ENCODE measurements at places on chromosomes 5 and 9. TPM values are rescaled to one million over a fixed set of nuclear protein-coding genes. Genes with fewer than 3 reads are reported as not detected.
A peak's percentile ranks its signal among the peaks of the same experiment; 100 is the strongest.

DNA sequence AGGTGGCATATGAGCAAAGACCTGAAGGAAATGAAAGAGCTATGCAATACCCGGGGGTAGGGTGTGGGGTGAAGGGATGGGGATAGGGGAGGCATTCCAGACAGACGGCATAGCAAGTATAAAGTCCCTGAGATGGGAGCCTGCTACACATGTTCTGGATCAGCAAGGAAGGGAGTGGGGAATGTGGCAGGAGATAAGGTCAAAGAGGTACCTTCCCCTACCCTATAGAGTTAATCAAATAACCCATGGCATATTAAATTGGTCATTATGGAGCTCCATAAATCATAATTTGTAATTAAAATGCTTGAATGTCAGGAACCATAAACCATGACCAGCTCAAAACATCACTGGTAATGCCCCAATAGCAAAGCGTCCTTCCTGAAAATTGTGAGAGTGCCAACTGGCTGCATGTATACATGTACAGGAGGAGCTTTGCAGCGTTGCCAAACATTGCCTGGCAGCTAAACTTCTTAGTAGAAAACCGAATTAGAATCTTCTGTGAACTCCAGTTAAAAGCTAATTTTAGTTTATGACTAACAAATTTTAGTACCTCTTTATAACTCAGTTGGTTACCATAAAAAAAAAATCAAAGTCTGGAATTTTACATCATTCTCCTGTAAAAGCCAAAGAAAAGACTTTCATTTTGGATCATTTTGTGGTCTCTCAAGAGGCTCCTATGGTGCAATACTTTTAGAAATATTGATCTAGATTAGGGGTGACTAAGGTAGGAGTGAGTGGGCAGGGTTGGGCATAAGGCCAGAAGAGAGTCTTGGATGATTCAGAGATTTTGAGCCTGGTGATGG lies 4.7 kb downstream of the DNAI1 start:
- no peak overlapping the region for H3K27ac ChIP-seq
- H3K4me3 ChIP-seq, result 0 out of 2 replicates have a peak overlapping the region, but pooled peaks have one; percentile 26
- no peaks in the 10 kb centered on the region for H3K36me3 ChIP-seq
- H3K4me1 ChIP-seq, result peaks cover 17% of the 10 kb centered on the region

DNA sequence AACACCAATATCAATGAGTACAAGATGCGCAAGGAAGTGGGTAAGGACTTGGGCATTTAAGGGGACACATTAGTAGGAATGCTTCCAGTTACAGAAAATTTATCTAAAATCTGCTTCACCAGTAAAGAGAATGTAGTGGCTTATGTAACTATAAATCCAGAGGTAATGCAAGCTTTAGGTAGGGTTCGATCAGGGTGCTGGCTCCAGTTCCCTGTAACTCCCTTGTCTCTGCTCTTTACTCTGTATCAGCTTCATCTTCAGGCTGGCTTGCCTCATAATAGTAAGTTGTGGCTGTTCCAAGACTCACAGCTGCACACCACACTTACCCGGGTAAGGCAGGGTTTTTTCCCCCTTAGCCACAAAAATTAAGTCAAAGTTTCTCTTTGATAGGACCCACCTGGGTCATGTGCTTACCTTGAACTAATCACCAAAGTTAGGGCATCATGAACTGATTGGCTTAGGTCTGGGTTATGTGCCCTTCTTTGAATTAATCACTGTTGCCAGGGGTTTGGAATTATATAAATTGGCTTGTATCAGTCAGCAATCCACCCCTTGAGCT lies 35.5 kb downstream of the ARHGEF37 start:
- H3K27me3 ChIP-seq, result no peaks in the 10 kb centered on the region
- H3K36me3 ChIP-seq, result no peaks in the 10 kb centered on the region
- peaks cover 23% of the 10 kb centered on the region for H3K4me1 ChIP-seq
- no peak overlapping the region for H3K4me3 ChIP-seq
- H3K27ac ChIP-seq, result no peak overlapping the region
- DNase-seq, result no peak

DNA sequence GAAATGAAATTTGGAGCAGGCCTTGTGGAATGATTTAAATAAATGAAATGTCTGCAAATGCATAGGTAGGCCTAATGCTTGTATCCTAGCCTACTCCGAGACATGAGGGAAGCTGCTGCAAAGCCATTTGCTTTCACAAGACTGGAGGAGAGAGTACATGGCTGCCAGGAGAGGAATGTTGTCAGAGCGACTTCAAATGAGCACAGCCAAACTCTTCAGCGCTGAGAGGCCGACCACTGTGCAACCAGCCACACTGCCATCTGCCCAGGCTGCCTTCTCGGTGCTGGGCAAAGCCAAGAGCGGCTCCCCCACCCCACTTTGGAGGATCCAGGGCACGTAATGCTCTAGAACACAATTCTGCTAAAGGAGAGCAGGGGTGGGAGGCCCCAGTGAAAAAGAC lies 122.6 kb downstream of the RASEF start:
- no peak overlapping the region for H3K27ac ChIP-seq
- no peaks in the 10 kb centered on the region for H3K36me3 ChIP-seq
- H3K4me3 ChIP-seq, result no peak overlapping the region
- H3K27me3 ChIP-seq, result no peaks in the 10 kb centered on the region

GRCh38 chr5:115949096-115949495 lies 13.2 kb upstream of the LVRN start:
- H3K4me3 ChIP-seq, result no peak overlapping the region
- DNase-seq, result peak; percentile 40
- peak overlapping the region; percentile 22 for H3K27ac ChIP-seq
- no peaks in the 10 kb centered on the region for H3K36me3 ChIP-seq
- peaks cover 36% of the 10 kb centered on the region for H3K4me1 ChIP-seq

Gene ASPN
- total RNA-seq, result 4.4 TPM

GRCh38 chr5:55063220-55063863 lies 39.1 kb upstream of the GZMA start:
- H3K4me1 ChIP-seq, result peaks cover 56% of the 10 kb centered on the region
- H3K36me3 ChIP-seq, result no peaks in the 10 kb centered on the region
- peak overlapping the region; percentile 63 for H3K4me3 ChIP-seq
- peak; percentile 58 for DNase-seq
- peak overlapping the region; percentile 78 for H3K27ac ChIP-seq
- H3K27me3 ChIP-seq, result no peaks in the 10 kb centered on the region

All from HFFc6 (cell line).